NCI-H1092 (cell line): ENCODE measurements at places on chromosomes 1 and 21.

DNA sequence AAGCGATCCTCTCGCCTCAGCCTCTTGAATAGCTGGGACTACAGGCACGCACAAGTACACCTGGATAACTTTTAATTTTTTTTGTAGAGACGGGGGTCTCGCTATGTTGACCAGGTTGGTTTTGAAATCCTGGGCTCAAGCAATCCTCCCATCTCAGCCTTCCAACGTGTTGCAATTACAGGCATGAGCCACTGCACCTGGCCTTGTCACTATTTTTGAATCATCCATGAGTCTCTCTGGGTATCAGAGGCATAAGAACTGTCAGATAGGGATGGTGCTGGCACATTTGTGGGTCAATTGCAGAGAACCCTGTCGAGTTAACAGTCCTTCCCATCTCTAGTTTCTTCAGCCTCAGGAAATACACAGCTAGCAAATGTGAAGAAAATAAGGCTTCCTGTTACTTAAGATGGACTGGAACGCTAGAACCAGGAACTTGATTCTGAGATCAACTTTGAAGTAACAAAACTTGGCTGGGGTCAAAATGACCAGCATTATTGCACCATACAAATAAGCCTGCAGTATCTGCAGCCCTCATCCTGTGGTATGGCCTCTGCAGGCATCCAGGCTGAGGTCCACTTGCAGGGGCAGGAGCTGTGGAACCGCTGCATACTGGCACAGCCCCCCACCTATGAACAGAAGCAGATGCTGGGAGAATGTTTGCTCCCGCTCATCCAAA lies 124.3 kb upstream of the GADD45A start:
- no peak for DNase-seq

- DNase-seq: no peak
These were observed 9.2 kb upstream of the BEND5 start for GRCh38 chr1:48785869-48786268.

DNA sequence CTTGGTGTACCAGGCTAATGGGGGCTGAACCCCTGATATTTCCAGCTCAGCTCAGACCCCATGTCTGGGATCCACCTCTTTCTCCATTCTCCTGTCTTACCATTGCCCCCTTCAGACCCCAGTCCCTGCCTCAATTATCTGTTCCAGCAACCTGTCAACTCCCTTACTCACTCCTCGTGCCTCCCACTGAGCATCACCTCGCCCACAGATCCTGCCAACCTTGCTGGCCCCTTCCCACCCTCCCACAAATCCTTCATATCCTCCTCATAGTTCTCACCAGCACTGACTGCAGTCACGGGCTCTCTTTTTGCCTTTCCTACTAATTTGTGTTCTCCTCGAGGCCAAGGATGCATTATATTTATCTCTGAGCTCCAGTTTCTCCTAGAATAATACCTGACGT lies 62.9 kb downstream of the TMEM53 start:
- DNase-seq: no peak

DNA sequence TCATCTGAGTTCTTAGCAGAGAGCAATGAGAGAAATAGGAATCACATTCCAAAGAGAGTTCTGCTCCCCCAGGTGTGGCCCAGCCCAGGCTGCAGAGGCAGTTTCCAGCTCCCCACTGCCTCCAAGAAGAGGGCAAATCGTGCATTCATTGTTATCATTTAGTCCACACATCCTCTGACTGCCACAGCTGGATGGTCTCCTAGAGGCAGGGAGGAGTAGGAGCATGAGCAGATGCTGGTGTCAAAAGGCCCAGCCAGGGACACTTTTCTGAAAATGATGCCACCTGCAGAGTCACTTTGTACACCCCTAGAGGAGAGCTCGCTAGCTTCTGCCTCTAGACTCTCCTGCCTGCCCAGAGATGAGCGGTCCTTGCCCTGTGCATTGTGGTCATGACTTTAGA lies 33.6 kb upstream of the GNPAT start:
- DNase-seq: no peak

DNA sequence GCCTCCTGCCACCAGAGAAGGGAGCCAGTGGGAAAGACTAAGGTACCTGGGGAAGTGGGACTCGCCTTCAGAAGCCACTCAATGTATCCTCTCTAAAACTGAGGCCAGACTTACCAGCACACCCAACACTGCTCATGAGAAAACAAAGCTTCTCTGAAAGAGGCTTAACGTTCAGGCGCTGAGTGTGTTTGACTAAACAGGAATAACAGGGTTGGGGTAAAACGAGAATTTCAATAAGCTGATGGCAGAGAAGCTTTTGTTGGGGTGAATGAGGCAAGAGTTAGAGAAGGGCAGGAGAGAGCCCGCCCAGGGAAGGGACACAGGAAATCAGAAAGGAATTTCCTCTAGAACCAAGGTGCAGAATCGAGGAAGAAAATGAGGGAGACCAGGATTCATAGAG lies 1.7 kb upstream of the SPRR3 start:
- no peak for DNase-seq

DNA sequence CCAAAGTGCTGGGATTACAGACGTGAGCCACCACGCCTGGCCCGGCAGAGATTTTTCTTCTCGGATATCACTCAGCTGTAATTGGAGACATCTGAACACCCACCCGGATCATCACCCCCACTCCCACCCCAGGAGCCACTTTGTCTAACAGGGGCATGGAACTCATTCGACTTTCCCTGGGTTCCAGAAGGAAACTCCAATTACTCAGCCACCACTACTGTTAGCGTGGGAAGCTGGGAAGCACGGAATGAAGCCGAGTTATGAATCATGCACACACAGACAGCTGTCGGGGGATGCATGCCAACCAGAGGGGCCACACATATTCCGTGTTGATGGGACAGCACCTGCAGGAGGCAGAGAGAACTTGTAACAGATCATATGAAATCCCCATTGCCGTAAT lies 85.2 kb downstream of the HLCS start:
- no peak for DNase-seq
